NCI-H345 (cell line): ENCODE measurements at places on chromosomes 1 and 21.

GRCh38 chr1:224719716-224720115, 103.6 kb downstream of the CNIH3 start:
- no peak for DNase-seq

- no peak for DNase-seq
These were observed 22.7 kb downstream of the SERBP1 start for GRCh38 chr1:67407498-67407897.

DNA sequence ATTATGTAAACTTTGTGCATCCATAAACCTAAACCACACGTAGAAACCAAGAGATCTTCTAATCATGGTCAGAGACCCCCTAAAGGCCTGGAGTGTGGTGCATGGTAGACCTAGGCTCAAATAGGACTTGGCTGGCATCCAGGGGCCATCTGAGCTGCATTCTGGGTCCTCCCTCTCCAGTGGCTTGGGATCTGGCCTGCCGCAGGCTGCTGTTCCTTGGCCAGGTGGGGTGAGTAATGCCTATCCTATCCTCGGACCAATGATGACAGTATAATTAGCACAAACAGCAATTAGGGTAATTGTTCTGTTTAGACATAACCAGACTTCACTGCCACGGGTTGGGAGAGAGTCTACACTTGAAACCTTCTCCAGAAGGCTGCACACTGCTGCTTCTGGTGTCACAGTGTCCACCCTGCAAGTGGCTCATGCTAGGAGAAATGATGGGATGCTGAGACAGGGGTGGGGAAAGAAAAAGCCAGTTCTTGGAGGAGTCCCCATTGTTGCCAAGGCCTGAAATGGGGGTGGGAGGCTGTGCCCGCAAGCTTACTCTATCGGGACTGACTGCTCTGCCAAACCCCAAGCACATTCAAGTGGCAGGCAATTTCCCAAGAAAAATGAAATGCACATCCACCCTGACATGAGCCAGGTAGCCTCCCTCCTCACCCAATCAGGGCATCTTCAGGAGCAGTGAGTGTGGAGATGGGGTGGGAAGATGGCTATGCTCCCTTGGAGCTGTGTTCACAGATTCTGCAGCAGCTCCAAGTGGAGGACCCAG, 12.5 kb upstream of the PKP1 start:
- DNase-seq = no peak

- no peak for DNase-seq
These were observed 24.4 kb downstream of the MCOLN2 start for GRCh38 chr1:84972377-84972987.

- no peak for DNase-seq
These were observed 15.8 kb downstream of the CDCP2 start for GRCh38 chr1:54136963-54137533.

DNA sequence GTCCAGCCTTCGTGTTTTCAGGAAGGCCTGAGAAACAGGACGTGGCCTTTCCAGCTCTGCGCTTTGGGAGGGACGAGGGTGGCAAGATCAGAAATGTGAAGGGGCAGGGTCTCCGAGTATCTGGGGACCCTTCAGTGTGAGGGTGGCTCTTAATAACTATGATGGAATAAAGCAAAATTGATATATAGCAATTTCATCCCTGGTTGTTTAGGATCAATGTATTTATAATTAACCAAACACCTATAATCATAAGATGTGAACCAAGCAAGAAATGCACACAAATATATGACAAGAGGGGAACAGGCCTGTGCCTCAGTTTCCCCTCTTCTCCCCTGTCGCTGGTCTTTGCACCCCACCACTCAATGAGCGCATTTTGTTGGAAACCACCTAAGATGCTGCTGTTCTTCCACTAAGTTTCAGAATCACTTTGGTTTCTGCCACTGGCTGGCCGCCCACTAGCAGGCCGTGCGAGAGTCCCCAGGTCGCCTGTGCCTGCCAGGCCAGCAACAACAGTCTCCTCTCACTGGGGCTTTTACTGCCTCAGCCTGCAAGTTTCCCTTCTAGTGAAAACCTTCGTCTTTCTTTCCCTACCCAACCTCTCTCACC, 36.6 kb downstream of the UBASH3A start:
- no peak for DNase-seq

DNA sequence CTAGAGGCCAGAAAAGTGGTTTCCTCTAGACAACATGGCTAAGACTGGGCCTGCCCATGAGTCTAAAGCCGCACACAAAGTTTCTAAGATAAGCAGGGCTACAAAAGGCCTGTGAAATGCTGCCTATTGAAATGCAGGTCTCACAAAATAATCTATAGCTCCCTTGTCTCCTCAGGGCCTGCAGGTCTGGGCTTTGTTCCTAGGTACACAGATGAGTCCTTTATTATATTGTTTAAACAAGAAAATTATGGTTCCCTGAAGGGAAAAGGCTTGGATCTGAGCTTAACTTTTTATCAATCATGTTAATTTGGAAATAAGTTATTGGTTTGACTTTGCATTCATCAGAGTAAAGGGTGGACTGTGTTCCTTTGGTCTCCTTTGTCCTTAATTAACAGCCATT, 413.4 kb upstream of the BEND5 start:
- no peak for DNase-seq

DNA sequence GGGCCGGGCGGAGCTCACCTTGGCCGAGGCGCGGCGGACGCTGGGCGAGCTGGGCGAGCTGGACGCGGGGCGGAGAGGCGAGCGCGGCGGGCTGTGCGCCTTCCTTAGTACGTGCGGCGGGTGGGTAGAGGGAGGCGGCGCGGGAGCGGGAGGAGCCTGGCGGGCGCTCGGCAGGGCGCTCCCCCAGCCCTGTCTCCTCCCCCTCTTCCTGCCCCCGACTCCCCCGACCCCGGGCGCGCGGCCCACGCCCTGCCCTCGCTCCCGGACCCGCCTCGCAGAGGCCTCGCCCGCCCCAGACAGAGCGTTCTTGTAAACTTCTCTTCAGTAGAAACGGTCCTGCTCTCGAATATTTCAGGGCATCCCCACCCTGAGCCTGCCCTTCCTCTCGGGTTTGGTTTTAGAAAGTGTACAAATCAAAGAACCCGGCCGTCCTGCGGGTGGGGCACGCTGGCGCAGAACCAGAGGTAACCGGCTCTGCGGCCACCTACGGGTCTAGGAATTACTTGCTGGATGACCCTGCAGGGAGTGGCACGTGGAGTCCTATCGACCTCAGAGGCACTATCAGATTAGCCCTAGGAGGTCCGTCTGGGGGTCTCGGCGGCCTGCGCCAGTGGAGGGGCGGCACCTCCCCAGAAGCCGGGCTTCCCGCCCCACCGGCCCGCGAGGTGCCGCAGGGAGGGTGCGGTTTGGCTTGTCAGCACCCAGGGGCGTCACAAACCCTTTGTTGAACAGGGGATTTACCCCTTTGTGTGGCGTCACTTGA, at the start of gene S100A10:
S100A10 (minus strand) TSS at position 126 of the 763 bp plus-strand sequence. CDS start 7,629 bp downstream, outside the sequence.
- DNase-seq = no peak

GRCh38 chr21:44695641-44696040, 1.3 kb upstream of the KRTAP10-12 start:
- DNase-seq = no peak

DNA sequence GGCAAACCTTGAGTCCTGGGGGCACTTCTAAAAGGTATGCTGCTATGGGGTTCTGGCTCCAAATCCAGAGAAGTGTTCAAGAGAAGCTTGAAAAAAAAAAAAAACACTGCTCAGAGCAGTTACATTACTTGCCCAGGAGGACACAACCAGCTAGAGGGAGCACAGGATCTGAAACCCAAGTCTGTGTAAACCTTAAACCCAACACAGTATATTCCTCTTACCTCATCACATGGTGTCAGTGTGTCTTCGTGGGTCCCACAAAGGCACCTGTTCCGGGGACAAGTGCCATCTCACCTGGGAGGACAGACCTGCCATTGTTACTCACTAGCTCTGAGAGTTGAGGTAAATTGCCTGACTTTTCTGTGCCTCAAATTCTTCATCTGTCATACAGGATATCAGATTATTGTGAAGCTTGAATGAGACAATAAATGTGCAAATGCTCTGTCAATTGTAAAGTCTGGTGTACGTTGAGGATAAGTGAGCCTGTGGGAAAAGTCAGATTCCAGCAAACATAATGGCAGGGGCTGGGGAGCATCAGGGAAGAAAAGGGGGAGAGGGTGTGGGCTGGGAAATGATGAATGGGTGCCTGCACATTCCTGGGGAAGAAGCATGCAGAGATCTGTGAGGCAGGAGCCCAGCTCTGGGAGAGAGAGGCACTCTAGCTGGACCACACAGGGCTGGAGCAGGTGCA, 170.4 kb upstream of the ZC3H12A start:
- DNase-seq = peak; percentile 19

DNA sequence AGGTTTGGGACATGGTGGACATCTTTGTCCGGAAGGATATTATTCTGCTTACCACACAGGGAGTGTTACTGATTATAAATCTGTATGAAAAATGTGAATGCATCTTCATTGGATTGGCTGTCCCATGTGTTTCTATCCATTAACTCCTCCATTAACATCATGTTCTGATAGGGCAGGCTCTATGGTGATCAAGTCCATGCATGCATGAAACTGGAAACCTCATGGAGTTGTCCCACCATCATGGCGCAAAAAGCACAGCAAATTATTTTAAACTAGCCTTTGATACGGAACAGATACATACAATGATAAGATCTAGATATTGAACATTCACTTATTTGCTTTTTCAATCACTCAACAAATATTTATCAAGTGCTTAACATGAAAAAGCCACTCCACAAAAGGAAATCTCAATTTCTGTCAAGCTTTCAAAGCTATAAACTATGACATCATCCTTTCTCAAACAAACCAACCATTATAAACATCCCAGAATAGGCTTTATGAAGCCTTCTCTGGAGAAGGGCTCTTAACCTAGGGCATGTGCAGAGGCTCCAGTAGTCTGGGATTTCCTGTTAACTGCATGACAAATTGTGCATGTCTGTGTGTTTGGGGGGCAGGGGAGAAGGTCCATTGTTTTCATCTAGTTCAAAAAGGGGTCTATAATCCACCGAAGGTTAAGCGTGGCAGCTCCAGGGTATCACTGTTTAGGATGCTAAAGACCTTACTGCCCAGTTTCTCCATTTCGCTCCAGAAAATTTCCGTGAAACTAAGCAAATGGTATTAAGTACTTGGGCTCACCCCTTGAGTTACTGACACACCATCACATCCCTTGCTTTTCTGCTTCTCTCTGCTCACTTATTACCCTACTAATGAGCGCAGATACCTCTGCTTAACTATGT, 46.1 kb downstream of the ADAMTS1 start:
- peak; percentile 5 for DNase-seq

GRCh38 chr1:245154429-245155271, at the start of gene KIF26B:
Gene KIF26B, plus strand, starts transcription at chr1:245154985. Its CDS starts 440 bp downstream, at chr1:245155425.
- DNase-seq = peak; percentile 56

GRCh38 chr1:170578359-170578758, 46.4 kb downstream of the GORAB start:
- DNase-seq = no peak

DNA sequence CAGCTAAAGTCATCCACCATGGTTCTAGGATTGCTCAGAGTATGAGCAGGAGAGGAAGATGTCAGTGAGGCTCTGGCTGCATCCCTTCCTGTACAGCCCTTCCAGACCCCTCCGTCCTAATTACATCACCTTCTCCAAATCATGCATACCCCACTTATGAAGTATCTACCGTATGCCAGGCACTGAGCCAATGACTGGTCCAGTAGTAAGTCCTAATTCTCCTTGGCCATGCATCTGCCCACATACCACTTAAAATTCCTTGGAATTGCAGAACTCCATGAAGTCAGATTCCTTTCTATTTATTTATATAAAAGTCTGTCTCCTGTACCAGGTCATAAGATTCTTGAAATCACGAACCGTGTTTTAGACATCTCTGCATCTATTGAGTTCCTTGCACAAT, 106.1 kb downstream of the SEC16B start:
- DNase-seq = no peak
